Renal cortical epithelial cell (primary cell): ENCODE measurements at places on chromosomes 12 and 14. TPM values are rescaled to one million over a fixed set of nuclear protein-coding genes. Genes with fewer than 3 reads are reported as not detected.

KRT3 gene
- total RNA-seq, result not detected in 2 replicates

IL26 gene
- not detected in 2 replicates for total RNA-seq

SNRPF gene
- 8.2 and 12.7 TPM in 2 replicates for total RNA-seq

CCDC85C gene
- 11.0 and 11.6 TPM in 2 replicates for total RNA-seq

SLC7A8 gene
- under 0.01 and 1.1 TPM in 2 replicates for total RNA-seq

TMEM121 gene
- 1.7 and 8.4 TPM in 2 replicates for total RNA-seq

TMEM63C gene
- 0.17 and 1.9 TPM in 2 replicates for total RNA-seq

HOXC6 gene
- total RNA-seq, result 0.35 and 6.0 TPM in 2 replicates

CLEC2B gene
- total RNA-seq, result 0.10 and 0.52 TPM in 2 replicates

ZC2HC1C gene
- 1.6 and 4.7 TPM in 2 replicates for total RNA-seq

IGF1 gene
- total RNA-seq, result 0.35 TPM in 1 of 2 replicates, not detected in the other
